Amniotic stem cell (primary cell): ENCODE measurements at places on chromosomes 3 and 15.

GRCh38 chr3:157752956-157753786 lies 250.0 kb upstream of the VEPH1 start:
- no peak for DNase-seq

DNA sequence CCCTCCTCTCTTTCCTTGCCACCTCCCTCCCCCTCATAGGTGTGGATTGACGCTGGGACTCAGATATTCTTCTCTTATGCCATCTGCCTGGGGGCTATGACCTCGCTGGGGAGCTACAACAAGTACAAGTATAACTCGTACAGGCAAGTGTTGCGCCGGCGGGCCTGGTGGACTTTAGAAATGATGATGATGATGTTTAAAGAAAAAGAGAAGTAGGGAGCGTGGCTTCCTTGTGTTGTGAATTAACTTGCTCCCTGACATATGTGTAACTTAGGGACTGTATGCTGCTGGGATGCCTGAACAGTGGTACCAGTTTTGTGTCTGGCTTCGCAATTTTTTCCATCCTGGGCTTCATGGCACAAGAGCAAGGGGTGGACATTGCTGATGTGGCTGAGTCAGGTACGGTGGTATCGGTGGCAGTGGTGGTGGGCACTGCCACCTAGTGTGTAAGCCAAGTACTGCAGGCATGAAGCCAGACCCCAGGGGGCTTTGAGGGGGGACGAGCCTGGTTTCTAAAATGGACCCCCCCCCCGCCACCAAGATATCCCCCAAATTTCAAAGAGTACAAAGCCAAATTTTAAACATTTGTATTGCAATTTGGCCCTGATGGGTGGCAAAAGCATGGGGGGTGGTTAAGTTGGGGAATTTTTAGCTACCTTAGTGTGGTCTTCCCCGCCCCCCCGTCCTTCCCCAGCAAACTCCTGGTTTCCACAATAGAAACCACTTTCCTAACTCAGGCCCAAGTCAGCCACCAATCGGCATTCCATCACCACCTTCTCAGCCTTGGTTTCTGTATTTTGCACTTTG lies 65.6 kb downstream of the SLC6A6 start:
- peak; percentile 10 for DNase-seq

- no peak for DNase-seq
These were observed 32.5 kb downstream of the GAP43 start for GRCh38 chr3:115655761-115656282.

GRCh38 chr15:87523516-87523915 lies 733.0 kb downstream of the NTRK3 start:
- no peak for DNase-seq

GRCh38 chr3:175749981-175750380 lies 890.8 kb downstream of the NAALADL2 start:
- no peak for DNase-seq

GRCh38 chr15:34470091-34470490 lies 32.5 kb upstream of the GOLGA8A start:
- no peak for DNase-seq

GRCh38 chr3:67083277-67083676 lies 85.2 kb downstream of the KBTBD8 start:
- no peak for DNase-seq

DNA sequence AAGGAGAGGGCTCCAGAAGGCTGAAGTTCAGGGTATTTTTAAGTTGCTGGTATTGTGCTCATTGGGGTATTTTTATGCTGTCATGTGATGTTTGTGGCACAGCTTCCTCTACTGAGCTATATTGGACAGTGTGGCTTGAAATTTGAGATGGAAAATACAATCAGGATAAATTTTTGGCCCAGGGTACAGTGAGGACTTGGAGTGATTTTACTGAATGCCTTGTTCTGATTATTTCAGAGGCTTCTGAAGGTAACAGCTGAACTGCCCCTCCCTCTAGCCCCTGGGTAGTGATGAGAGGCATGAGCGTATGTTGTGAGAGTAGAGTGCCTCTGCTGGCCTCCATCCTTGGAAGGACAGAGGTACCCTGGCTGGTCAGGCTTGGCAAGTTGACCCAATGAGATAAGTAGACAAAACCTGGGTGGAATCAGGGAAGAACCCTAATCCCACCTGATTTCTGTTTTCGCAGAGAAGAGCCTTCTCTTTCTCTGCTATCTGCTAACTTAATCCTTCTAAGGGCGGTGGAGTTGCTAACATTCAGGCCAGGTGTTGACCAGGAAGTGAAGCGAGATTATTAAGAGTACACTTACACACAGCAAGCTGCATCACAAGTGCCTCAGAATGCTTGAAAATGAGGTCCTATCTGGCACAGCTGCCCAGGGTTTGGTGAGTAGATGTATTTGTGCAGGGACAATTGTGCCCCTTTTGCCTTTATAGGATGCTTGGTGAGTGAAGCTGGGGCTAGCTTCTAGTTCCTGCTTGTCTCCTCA lies 98.1 kb upstream of the CLSTN2 start:
- no peak for DNase-seq

GRCh38 chr3:15053541-15053940 lies 11.6 kb downstream of the MRPS25 start:
- DNase-seq: no peak

- DNase-seq: no peak
These were observed 47.4 kb downstream of the CLSTN2 start for GRCh38 chr3:139982404-139982803.

DNA sequence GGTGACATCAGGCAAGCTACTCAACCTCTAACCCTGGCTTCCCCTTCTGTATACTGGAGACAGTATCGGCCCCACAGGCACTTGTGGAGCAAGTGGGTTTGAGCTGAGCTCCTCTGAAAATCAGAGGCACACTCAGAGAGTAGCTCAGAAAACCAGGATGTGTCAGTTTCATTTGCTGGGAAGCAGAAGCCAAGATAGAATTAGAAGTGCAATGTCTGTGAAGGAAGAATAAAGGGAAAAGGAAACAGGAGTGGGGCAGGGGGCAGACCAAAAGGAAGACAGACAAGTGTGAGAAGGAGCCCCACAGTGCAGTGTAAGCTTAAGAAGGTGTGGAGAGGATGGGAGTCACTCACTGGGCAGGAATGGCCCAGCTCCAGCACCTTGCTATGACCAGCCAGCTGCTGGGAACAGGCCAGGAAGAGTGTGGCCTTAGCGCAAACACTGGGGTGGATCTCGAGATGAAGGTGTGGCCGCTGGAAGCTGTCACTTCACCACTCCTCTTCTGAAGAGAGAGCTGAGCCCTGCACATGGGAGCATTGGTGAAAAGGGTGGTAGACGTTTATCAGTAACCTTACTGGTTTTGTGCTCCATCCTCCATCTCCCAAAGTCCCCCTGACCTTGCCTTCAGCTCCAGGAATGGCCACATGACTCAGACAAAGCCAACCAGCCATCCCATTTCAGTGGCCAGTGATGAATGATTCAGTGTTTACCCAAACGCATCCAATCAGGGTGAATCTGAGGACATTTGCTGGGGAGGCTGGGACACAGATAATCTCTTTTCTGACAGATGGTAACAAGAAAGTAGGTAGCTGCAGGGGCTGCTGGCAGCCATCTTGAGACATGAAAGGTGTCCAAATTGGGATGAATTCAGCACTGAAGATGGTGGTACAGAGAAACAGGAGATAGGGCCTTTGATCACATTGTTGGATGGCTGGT lies 108.4 kb downstream of the SHQ1 start:
- DNase-seq: no peak

GRCh38 chr3:127691489-127691888 lies 18.7 kb downstream of the ABTB1 start:
- no peak for DNase-seq

GRCh38 chr3:3107858-3108257 lies 2.3 kb downstream of the IL5RA start:
- DNase-seq: no peak

GRCh38 chr3:156533205-156533604 lies 21.7 kb downstream of the SSR3 start:
- DNase-seq: no peak

GRCh38 chr15:96392380-96393208 lies 62.1 kb downstream of the NR2F2 start:
- DNase-seq: no peak

GRCh38 chr15:38242055-38242454 lies 10.6 kb upstream of the SPRED1 start:
- DNase-seq: no peak

GRCh38 chr15:72319360-72319984 lies 485 bp downstream of the CELF6 start:
- no peak for DNase-seq

DNA sequence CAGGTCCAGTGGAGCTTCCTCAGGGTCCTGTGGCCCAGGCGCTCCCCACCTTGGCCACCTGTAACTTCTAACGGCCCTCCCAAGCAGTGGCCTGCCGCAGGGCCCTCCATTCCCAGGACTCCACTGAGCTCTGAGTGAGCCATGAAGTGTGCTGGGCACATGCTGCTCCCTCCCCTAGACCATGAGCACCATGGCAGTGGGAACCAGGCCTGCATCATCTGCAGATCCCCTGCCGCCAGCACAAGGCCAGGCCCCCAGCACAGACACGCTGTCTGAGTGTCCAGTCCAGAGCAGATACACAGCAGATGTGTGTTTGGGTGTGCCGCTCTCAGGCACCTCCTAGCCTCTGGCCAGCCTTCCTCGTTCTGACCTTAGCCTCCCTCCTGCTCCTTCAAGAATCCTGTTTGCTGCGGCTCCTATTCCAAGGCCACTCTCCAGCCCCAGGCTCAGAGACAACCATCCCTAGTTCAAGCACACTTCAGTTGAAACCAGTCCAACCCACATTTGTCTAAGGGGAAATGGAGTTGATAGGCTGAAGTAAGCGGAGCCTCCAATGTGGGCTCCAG lies 7.0 kb upstream of the KLF15 start:
- DNase-seq: no peak

- no peak for DNase-seq
These were observed 129.0 kb downstream of the BBX start for GRCh38 chr3:107651782-107652181.

GRCh38 chr3:38038447-38038911 lies 529 bp upstream of the DLEC1 start:
- no peak for DNase-seq

GRCh38 chr3:183898028-183898431 lies 13.3 kb upstream of the PARL start:
- no peak for DNase-seq

DNA sequence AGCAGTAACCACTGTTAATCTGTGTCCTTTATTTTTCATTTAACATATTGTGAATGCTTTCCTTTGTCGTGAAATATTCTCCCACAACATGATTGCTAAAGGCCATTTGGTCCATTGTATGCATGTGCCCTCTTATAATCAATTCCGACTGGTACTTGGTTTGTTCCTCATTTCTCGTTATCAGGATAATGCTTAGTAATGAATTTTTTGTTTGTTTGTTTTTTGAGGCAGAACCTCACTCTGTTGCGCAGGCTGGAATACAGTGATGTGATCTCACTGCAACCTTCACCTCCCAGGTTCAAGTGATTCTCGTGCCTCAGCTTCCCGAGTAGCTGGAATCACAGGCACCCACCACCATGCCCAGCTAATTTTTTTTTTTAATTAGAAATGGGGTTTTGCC lies 22.0 kb downstream of the SPATA12 start:
- DNase-seq: no peak

DNA sequence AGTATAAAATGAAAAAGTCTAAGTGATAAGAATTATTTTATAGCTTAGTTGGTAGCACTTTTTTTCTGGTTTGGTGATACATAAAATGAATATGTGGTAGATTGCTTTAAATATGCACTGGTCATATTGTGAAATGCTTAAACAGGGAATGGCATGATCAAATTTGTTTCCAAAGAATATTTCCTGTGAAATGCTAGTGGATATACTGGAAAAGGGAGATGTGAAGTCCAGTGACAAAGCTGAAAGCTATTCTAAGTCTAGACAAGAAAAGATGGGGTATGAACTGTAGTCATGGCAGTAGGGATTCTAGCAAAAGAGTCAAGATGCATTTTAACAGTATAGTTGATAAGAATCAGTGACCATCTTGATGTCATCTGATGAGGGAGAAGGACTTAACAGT lies 98.9 kb upstream of the MME start:
- DNase-seq: no peak

- no peak for DNase-seq
These were observed 106.3 kb downstream of the LRRK1 start for GRCh38 chr15:101025501-101025885.

DNA sequence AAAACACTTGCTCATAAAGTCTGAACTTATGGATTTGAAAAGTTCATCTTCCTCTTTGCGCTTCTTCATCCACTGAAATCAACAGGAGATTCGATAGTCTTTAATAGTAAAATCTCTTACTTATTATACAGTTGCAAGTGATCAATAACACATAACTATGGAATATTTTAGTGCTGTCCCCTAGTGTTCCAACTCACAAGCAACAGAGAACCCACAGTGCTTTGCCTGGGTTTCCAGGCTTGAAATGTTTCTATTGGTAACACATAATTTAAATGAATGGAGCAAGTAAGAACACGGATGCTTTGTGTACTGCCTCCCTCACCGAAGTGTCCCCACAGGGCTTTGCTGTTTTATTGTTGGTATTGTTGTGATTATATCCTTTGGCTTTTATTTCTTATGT lies 93.5 kb downstream of the WDR72 start:
- no peak for DNase-seq

GRCh38 chr3:29263476-29263875 lies 17.4 kb upstream of the RBMS3 start:
- DNase-seq: no peak

DNA sequence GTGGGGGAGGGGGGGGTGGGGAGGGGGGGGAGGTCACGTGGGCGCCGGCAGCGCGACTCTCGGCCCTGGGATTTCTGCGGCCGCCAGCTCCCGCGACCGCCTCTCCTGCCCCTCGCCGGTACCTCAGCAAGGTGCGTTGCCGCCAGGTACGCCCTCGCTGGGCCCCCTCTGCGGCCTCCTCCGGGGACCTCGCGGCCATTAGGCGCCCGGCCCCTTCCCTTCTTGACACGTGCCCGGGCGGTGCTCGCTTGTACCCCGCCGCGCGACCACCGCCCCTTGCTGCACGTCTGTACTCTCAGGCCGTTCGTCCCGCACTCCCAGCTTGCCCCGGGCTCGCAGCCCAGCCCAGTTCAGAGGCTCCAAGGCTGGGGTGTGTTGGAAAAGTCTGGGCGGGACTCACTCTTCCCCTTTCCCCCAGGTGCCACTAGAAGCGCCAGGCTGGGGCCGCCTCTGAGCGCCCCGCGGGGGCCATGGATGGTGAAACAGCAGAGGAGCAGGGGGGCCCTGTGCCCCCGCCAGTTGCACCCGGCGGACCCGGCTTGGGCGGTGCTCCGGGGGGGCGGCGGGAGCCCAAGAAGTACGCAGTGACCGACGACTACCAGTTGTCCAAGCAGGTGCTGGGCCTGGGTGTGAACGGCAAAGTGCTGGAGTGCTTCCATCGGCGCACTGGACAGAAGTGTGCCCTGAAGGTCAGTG lies at the start of gene MAPKAPK3:
TSS of gene MAPKAPK3 (plus strand) at position 56 of the 696 bp plus-strand sequence. CDS start at position 471, 415 bp downstream.
- DNase-seq: no peak

GRCh38 chr15:85927931-85928537 lies 133.3 kb upstream of the KLHL25 start:
- DNase-seq: no peak
